H4 (cell line): ENCODE measurements at places on chromosomes 11 and 22. TPM values are rescaled to one million over a fixed set of nuclear protein-coding genes. Genes with fewer than 3 reads are reported as not detected.

DNA sequence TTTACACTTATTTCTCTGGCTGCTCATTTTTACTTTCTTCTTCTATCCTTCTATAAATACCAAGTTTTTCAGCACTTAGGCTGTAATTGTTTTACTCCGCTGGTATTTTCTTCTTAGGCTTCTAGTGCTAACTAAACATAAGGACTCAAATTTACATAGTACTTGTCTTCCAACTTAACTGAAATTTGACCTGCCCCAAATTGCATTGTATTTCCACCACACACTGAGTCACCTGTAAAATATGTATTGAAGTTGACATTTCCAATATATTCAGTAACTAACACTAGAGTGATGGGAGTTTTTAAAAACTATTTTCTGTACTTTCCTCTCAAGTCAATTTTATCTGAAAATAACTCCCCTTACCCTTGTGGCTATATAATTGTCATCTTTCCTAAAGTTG, 1794.1 kb upstream of the RAG2 start:
- DNase-seq = no peak

DNA sequence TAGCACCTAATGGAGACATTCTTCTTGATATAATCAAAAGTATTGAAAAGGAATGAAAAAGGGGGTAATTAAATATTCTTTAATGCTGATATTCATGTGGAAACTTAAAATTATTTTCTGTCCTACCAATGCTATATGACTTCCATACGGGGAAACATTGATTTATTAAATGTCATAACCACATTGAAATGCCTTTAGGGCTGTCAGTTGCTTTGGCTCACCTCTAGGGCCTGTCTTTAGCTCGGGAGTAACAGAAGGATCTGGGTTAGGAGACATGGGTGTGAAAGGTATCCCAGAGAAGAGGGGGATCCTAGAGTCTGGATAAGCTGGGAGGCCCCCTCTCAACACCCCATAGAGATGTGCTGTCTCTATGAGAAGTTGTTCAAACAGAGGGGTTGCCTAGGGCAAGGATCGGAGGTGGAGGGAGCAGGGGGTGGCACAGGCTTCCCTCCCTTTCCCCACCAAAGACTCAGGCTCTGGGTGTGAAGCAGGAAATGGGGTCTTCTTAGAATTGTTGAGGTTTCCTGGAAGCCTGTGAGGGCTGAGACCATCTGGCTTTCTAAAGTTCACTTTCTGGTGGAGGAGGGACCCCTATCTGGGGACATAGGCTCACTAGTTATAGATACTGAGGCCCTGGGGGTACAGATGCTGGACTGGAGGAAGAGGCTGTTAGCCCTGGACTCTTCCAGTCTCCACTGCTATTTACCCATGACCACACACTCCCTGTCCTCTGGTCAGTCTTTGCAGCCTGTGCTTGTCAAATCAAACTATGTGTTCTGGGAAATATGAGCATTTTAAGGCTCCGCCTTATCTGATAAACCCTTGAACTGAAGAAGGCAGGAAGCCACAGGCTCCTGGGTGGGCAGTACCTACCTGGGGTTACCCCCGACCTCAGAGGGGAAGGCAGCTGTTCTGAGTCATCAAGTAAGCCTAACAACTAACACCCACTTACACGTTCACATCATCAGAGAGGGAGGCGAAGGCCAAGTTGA, 55.8 kb upstream of the RRAS2 start:
- DNase-seq = no peak

The GLYAT gene
- not detected in 2 replicates for total RNA-seq

The FOLR1 gene
- 3.4 and 6.6 TPM in 2 replicates for total RNA-seq

- DNase-seq = peak; percentile 29
Observed at GRCh38 chr11:44400431-44400830, 90.5 kb upstream of the ALX4 start.

The RELT gene
- total RNA-seq = 2.1 and 2.2 TPM in 2 replicates

- peak; percentile 55 for DNase-seq
Observed at GRCh38 chr11:69888483-69889181, 69.4 kb upstream of the FGF3 start.

- DNase-seq = no peak
Observed at GRCh38 chr11:75430714-75431532, 2.1 kb downstream of the KLHL35 start.

DNA sequence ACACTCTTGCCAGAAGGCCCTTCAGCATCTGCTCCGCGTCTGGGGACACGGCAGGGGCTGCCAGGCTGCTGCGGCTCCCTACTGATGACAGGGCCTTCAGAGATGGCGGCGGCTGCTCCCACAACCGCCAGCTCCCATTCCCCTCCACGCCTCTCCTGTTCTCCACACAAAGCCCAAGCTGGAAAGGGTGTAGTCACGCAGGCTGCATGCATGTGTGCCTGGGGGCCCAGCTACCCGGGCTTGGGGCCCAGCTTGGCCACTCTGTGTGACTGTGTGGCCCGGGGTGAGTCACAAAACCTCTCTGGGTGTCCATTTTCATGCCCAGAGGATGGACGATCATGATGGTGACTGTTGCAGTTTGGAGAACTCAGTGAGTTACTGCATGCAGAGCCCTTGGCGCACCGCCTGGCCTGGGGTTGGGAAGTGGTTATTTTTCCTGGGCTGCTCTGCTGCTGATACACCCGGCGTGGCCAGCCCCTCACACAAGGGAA, 31.7 kb upstream of the PARVB start:
- no peak for DNase-seq

DNA sequence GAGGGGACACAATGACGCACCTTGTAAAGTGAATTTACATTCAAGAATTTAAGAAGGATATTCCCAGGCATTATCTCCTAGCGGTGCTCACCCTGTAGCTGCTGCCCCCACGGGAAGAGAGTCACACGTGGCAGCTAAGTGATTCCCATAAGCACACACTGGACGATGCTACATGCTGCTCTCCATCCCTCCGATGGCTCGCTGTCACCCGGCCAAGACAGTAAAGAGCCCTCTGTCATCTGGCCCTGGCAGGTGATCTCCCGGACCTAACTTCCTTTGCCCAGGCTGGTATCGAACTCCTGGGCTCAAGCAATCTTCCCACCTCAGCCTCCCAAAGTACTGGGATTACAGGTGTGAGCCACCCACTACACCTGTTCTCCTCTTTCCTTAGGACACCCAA, 39.9 kb upstream of the IGSF9B start:
- no peak for DNase-seq

GRCh38 chr22:48603621-48604320, 1223.9 kb downstream of the BRD1 start:
- DNase-seq = no peak

- DNase-seq = no peak
Observed at GRCh38 chr11:1481861-1482441, 4.6 kb downstream of the MOB2 start.

The KIAA1671 gene
- total RNA-seq = 1.7 and 3.2 TPM in 2 replicates

The LYVE1 gene
- not detected in 2 replicates for total RNA-seq

The LTO1 gene
- 3.2 and 8.5 TPM in 2 replicates for total RNA-seq

DNA sequence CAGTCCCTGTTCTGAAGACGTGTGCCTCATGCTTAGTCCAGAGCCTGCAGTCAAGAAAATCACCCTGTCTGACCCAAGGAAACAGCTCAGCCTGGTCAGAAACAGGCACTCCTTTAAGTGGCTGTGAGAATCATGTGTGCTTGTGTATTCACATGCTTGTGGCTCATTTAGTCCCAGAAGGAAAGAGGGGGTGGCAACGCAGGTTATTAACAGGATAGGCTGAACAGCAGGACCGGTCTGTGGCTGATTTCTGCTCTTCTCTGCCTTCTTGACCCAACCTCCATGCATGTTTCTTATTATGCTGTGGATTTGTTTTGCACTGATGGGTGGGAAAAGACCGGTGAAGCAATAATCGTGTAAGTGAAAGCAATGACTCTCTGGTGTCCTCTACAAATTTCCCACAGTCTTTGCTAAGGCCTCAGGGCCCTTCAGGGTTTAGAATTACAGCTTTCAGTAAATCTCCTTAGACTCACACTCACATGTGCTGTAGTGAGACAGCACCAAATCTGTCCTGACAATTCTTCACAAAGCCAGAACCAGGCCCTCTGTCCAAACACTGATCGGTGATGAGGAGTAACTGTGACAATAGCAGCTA, 288.1 kb downstream of the ETS1 start:
- DNase-seq = peak; percentile 22

DNA sequence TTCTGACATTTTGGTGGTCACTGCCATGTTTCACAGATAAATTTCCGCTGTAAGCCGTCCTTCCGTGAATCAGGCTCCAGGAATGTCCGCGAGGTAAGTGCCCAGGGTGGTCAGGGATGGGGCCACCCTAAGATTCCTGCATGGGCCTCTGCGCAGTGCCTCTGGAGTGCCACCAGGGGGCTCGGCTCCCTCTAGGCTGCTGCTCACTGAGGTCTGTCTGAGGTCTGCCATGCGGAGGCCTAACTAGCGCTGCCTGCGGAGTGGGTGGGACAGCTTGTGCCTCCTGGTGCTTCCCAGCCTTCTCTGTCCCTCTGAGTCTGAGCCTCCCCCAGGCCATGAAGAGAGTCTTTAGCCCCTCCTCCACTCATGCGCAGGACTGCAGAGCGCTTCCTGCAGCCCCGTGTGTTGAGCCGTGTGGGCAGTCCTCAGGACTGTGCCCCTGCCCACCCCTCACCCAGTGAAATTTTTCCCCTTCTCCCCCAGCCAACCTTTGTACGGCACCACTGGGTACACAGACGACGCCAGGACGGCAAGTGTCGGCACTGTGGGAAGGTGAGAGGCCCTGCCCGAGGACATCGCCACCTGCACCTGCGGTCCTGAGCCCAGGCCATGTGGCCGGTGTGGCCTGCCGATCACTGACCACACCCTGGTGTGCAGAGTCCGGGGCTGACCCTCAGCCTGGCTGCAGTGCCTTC, 11.9 kb upstream of the MDK start:
- DNase-seq = peak; percentile 72

The CFAP68 gene
- total RNA-seq = 22.7 and 28.2 TPM in 2 replicates

- DNase-seq = no peak
Observed at GRCh38 chr11:59659981-59660380, 8.9 kb downstream of the PATL1 start.

The SCARF2 gene
- 7.7 TPM in 2 replicates for total RNA-seq

The OR4D6 gene
- not detected in 2 replicates for total RNA-seq

DNA sequence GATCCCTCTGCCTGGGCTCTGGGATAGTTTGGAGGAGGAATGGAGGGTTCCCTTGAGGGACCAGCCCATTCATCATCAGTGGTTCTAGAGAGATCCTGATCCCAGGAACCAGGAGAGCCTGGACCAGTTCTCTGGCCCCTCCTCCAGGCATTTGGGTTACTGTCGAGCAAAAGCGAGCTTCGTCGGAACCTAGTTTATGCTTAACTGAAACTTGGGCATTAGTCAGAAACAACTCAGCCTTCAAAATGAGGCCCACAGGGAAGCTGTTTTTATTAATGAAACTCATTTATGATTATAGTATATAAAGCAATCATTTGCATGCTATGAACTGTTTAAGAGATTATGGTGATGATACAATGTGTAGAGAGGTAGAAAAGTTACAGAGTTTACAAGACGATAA, 61.4 kb downstream of the LIF start:
- DNase-seq = no peak

GRCh38 chr22:46050916-46051614, 74.1 kb upstream of the WNT7B start:
- no peak for DNase-seq

DNA sequence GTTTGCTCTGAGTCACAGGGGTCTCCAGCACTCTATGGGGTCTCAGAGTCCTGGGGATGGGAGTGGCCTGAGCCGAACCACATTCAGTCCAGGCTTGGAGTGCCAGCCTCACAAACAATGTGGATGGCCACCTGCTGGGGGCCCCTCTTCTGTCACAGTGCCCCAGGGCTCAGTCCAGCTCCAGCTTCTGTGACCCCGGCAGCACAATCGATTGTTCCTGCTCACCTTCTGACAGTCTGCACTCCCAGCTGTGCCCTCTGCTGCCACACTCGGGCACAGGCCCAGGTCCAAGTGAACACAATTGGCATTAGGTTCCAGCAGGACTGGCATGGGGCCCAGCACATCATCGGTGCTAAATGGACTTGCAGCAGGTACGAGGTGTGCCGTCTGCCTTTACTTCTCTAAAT, 84.8 kb downstream of the TP53I11 start:
- no peak for DNase-seq
